Right ventricle myocardium superior (tissue), 1 donor: ENCODE measurements at places on chromosomes 3 and 15. TPM values are rescaled to one million over a fixed set of nuclear protein-coding genes. Genes with fewer than 3 reads are reported as not detected.

The C3orf62 gene
- total RNA-seq = 2.6 TPM

The PCLAF gene
- total RNA-seq = 0.59 TPM

The TRAK1 gene
- 273 TPM for total RNA-seq

The RTP3 gene
- total RNA-seq = not detected

The MST1R gene
- 1.5 TPM for total RNA-seq

The ZNF660 gene
- total RNA-seq = 0.73 TPM

The FETUB gene
- not detected for total RNA-seq

The CCR4 gene
- 0.08 TPM for total RNA-seq

The PPP4R2 gene
- 58.6 TPM for total RNA-seq

The CD200 gene
- 0.91 TPM for total RNA-seq

- no peak for DNase-seq
These were observed 527.4 kb downstream of the SI start for GRCh38 chr3:164550857-164551256.

- DNase-seq = no peak
These were observed 72.9 kb downstream of the MOBP start for GRCh38 chr3:39540162-39540921.

DNA sequence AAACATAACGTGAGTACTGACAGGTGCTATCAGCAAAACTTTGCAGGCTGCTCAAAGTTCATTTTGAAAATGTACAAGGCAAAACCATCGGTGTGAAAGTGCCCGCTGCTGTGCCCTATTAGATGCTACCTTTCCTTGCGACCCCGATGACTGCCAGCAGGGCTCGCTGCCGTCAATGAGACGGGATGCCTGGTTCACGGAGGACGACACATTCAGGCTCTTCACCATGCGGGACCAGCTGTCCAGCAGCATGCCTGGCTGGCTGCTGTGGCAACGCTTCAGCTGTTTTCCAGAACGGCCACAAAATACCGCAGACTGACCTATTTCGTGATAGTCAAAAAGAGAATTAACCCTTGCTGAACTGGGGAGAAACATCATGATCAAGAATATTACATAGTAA is 92.7 kb upstream of the OCA2 start:
- peak; percentile 72 for DNase-seq

- no peak for DNase-seq
These were observed 563.5 kb upstream of the CCDC54 start for GRCh38 chr3:106813742-106814141.

GRCh38 chr3:120448756-120449155 is 2.0 kb downstream of the FSTL1 start:
- DNase-seq = no peak

GRCh38 chr3:71978150-71978721 is 193.3 kb upstream of the PROK2 start:
- no peak for DNase-seq

DNA sequence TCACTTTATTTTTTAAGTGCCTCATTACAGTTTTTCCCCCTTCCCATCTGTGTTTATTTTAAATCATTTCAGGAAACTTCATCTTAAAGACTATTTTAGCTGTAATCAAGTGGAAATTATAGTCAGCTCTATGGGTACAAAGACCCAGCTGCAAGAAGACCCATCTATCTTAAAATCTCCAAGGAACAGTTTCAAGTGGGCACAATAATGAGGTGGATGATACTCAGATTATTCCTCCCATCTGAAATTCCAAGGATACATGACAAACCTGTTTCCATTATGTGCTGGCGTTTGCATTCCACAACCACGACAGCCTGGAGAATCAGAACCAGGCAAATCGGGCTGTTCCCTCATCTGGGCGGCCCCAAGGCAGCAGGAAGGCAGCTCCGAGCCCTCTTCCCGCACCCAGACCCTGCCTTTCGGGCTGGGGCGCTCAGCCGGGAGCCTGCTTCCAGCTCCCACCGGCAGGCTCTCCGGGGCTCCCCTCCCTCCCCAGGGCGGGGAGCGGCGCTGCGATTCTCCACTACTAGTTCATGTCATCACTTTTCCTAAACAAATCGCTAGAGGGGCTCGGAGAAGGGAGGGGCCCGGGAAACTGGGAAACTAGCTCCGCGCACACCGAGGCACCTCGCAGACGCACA is at the start of gene MGLL:
Gene MGLL, minus strand, starts transcription at position 475 of the 641 bp plus-strand sequence. Its CDS starts 197 bp downstream, at position 278.
- DNase-seq = peak; percentile 64

DNA sequence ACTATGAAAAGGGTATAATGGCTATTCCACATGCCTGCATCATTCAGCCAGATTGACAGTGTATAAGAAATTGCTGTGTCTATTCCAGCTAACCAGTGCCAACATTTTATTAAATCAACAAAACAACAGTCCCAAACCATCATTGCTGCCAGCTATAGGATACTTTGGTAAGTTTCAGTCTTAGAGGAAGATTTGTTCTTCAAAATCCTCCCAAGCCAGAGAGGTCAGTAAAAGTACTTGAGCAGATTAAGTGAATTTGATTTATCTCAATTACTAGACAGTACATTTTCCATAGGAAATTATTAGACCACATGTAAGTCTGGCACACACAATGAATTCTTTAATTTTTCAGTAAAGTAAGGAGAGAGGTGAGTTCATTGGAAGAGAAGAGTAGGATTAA is 50.7 kb downstream of the TFG start:
- no peak for DNase-seq

DNA sequence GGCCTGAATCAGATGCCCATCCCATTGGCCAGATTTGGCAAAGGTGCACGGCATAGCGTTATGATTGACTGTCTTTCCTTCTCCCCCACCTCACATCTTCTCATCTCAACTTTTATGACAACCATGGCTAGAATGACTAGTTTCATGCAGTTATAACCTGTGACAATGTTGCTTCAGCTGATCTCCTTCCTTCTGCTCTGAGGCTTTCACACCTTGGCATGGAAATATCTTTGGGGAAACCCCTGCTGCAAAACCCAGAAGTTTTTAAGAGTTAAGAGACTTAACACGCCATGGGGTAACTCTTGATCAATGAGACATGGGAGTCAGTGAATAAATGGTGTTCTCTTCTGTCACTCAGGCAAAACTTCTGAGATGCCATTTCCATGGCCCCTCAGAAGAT is 290.7 kb upstream of the MDFIC2 start:
- DNase-seq = no peak

- DNase-seq = peak; percentile 56
These were observed 401 bp downstream of the ZSCAN29 start for GRCh38 chr15:43370310-43370974.

DNA sequence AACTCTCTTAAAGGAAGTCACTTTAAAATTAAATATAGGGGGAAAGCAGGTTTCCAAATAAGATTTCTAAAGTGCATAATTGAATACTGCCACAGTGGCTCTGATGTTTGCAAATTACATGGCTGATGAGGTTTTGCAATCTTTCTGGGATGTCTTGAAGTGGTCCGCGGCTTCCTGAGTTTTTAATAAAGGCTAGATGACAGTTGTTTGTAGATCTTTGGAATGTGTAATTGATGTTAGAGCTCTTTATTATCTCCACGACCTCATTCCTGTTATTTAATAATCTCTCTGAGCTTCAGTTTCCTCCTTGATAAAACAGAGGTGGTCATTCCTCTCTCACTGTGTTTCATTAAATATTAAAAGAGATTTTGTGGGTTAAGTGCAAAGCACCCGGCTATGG is 27.0 kb upstream of the CEMIP start:
- no peak for DNase-seq

DNA sequence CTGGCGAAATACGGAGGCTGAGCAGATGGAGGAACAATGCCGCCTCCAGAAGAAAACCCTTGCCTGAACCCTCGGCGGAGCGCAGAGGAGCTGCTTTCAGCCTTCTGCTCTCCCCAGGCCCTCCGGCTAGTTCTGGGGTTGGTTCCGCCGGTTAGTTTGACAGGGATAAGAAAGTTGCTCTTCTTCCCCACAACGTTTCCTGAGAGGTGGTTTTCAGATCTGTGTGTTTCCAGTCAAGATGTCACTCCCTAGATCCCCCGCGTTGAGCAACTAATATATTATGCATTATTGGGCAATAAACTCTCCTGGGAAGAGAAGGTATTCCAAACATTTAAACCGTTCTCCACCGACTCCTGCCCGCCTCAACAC is 551 bp downstream of the NLGN1 start:
- DNase-seq = no peak

DNA sequence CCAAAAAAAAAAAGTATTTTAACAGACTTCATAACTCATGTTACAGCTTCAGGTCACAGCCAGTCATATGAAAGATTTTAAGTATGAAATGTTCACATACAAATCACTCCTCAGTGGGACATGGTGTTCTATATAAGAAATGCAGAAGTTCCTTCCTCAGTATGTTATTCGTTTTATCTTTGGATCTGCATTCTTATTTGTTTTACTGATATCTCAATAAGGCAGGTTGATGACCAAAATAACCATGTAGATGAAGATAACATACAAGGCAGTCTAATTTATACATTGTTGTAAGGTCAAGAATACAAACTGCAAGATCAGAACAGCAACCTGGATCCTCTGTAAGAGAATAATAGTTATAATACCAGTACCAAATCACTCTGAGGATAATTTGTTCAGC is 75.6 kb downstream of the CHAC1 start:
- DNase-seq = no peak

DNA sequence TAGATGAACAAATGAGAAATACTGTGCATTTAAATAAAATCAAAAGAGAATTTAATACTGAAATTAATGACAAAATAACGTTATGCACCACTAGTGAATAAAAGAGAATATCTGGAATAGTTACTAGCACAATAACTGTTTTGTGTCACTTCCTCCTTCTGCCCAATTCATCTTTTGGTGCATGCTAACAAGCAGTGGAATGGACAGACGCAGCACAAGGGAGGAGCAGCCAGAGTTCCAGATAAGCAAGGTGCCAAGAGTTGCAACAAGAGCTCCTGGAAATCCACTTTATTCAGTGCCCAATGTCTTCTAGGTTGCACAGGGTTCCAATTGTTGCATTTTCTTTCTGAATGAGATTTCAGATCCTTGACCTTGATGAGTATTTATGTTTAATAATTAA is 66.5 kb upstream of the PLXND1 start:
- no peak for DNase-seq

DNA sequence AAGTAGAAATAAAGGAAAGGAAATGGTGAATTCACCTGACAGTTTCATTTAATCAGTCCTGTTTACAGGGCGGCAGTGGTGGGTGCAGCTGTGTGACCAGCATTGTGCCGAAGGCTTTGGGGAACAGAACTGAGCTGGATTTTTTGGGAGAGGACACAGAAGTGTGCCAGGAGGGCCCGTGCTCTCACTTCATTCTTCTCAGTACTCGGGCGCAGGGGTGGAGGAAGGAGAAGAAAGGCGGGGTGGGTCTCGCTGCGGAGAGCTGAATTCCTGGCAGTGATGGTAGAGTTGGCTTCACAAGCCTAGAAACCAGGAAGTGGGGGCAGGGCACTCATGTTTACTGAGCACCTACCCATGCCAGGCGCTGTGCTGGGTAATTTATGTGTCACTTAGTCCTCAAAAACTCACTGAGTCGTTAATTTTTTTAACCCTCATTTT is 64.6 kb downstream of the CRTC3 start:
- DNase-seq = peak; percentile 84

GRCh38 chr15:96762566-96762965 is 432.1 kb downstream of the NR2F2 start:
- DNase-seq = no peak

GRCh38 chr3:163655021-163655420 is 1423.3 kb downstream of the SI start:
- DNase-seq = no peak

DNA sequence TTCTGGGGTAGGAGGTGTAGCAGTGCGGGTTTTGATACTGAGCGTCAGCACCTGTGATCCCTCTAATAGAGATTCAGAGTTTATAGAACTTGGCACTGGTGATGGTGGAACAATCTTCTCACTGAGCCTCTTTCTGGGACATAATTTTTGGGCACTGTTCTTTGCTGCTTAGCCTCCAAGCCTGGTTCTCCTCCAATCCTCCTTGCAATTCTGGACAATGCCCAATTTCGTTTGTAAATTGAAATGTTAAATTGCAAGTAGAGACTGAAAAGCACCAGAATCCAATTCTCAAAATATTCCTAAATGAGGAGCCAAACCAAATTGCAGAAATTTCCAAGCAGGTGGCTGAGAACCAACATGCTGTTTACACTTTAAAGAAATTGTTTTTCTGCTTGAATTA is 149.8 kb upstream of the ABI3BP start:
- no peak for DNase-seq

GRCh38 chr3:73296859-73297258 is 235.4 kb downstream of the EBLN2 start:
- no peak for DNase-seq

GRCh38 chr3:29802057-29802456 is 521.2 kb downstream of the RBMS3 start:
- no peak for DNase-seq

GRCh38 chr3:46541835-46542234 is 24.3 kb downstream of the LRRC2 start:
- no peak for DNase-seq

GRCh38 chr3:58776231-58776630 is 109.7 kb upstream of the FAM3D start:
- no peak for DNase-seq

DNA sequence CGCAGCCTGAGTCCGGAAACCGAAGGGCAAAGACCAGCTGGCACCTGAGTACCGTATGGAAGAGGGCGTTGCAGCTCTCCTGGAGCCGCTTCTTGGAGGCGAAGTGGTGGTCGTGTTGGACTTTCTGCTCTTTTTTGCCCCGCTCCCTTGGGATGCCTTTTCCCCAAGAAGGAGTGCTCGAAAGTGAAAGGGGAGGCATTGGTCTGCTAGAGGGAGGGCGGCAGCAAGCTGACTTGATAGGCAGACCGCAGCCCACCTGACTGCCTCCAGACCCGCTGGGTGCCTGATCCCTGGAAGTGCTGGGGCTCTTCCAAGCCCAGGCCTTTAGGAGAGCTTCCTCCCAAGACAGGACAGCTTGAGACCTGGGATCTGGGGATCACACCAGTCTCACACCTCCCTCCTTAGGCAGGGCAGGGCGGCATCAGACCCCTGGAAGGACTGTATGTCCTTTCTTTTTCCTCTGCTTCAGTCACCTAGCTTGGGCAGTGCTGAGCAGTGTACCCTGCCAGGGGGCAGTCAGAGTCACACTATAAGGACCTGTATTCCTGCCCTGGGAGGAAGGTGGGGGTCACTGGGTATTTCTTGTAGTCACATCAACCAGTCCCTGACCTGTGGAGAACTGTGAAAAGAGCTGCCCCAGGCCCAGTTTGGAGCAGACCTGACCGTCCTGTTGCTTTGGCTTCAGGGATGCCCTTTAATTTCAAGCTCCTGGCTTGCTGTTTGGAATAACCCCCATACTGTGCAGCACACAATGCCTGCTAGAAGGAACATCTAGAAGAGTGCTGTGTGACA is 2.1 kb downstream of the ACVR2B start:
- DNase-seq = no peak

DNA sequence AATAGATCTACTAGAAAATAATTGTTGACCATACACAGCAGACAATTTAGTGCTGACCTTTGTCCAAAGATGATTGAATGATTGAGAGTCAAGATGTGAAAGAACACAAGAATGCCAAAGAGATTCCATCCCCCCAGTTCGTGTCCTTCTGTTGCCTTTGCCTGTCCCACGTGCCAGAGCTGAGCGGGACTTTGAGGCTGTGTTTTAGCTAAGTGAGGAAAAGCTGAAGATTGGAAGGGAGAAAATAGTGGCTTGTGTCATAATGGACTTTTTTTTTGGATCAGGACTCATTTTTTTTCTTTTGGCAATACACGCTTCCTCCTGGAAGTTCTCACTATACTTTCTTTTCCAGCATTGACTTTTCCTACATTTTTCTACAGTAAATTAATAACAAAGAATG is 206.6 kb upstream of the MDFIC2 start:
- no peak for DNase-seq
